ENCODE measurements at places on chromosomes 11 and 22.

DNA sequence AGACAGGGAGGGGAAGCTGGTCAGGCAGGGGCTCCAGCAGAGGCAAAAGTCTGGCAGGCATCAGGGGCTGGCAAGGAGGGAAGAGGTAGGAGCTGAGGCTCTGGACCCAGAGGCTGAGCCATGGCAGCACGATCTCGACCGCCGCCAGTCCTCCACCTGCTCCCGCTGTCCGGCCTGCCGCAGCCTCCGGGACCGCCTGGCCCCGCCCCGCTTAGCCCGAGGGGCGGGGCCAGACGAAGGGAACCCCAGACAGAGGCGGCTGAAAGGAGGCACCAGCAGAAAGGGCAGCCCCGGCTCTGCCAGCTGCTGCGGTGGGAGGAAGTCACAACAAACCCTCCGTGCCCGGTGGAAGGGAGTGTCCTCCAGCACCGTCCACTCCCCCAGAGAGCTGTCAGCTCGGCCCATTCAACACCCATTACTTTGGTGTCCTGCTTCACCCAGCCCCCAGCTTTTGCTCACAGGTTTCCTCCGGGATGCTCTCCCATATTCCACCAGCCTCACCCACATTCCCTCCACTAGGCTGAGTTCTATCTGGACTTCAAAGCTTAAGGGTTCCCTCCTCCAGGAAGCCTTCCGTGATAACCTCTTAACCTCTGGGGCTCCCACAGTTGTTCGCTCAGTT lies at the start of gene MFNG:
TSS of gene MFNG (minus strand) at position 161 of the 622 bp plus-strand sequence. CDS start 207 bp downstream, outside the sequence.
- DNase-seq, result peak; percentile 51

- DNase-seq, result no peak
These were observed 380.7 kb downstream of the MN1 start for GRCh38 chr22:27420817-27421361.

GRCh38 chr11:133381761-133382130 lies 150.6 kb downstream of the OPCML start:
- no peak for DNase-seq

DNA sequence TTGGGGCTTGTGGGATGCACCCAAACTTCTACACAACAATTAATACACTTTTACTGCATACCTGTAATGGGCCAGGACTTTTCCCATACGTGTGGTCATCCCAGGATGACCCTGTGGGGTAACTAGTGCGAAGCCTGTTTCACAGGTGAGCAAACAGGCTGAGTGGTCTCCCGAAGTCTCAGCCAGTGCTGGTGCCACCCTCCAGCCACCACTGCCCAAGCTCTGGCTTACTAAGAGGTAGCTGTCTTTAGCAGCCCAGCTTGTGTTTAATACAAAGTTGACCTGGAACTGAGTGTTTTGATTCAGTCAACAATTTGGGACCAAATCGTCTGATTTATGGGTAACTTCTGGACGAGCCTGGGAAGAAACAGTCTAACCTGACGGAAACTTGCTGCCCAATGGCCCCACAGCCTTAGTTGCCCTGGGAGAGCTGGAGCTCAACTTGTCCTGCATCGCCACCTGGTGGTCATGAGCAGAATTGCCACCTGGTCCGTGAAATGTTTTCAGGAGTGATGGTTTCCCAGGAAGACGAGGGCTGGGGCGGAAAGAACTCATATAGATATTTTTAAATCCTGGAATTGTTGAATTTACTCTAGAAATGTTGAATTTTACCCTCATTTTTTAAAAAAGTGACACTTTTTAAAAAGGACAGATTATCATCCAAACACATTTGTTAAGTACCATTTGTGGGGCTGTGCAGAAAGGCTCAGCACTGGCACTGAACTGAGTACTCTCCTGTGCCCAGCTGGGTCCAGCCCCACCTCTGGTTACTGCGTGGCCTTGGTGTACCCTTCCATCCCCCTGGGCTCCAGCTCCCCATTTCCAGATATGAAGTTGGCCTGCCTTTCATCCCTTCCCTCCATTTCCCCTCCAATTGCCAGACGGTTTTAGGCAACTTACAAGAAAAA lies 95.5 kb upstream of the PARVA start:
- no peak for DNase-seq

- no peak for DNase-seq
These were observed 64.7 kb upstream of the RRAS2 start for GRCh38 chr11:14423633-14424032.
